ENCODE measurements at places on chromosomes 12 and 14.
A peak's percentile ranks its signal among the peaks of the same experiment; 100 is the strongest.

- no peak for DNase-seq
Measured at GRCh38 chr14:69408331-69408960, 10.0 kb downstream of the SLC39A9 start.

- no peak for DNase-seq
Measured at GRCh38 chr14:92325835-92326234, 2.9 kb downstream of the SLC24A4 start.

GRCh38 chr12:67709367-67709954 is 60.9 kb downstream of the DYRK2 start:
- no peak for DNase-seq

DNA sequence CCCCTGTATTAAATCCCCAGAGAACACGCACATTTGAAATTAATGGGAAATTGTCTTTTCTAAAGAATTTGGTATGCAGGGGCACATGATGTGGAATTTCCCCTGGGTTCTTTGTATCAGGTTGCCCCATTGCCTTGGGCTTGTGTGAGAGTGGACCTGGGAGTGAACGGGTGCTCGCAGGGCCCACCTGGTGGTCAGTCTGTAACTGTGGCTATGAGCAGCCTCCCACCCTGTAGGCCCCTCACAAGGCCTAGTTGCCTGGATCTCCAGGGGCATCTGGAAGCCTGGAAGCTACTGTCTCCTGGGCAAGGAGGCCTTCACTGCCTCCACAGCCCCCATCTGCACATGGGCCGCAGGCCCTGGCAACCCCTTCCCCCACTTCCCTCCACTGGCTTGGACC is 96.7 kb downstream of the SLC25A47 start:
- no peak for DNase-seq

- DNase-seq: no peak
Measured at GRCh38 chr12:112756918-112757317, 34.6 kb upstream of the RPH3A start.

GRCh38 chr12:50394469-50395029 is 1.9 kb downstream of the FAM186A start:
- DNase-seq: no peak

DNA sequence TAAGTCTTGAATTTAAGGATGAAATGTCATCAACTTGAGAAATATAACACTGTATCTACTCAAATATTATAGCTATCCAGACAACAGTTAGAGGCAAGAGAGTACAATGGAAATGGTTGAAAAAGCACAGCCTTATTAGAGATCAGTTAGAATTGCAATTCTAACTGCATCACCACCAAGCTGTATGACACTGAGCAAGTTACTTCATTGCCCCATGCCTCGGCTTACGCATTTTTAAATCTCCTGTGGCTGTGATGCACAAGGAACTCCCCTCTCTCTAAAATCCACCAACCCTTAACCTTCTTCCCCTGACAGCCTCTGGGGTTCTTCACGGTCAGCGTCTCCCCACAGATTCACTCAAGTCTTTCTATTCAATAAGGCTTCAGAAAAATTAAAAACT is 75.1 kb downstream of the MED13L start:
- DNase-seq: no peak

DNA sequence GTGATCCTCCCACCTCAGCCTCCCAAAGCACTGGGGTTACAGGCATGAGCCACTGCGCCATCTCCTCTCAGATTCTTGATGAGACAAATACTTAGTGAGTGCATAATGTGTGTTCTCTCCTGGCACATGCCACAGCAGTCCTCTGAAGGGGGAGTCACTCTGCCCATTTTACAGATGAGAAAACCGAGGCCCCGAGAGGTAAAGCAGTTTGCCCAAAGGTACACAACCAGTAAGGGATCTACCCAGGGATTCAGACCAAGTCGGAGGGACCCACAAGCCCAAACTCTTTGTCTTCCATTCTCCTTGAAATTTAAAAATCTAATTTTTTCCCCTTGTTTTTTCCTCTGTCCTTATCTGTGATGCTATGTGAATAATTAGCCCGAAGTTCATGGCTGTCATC is 6.3 kb downstream of the PLBD2 start:
- no peak for DNase-seq

DNA sequence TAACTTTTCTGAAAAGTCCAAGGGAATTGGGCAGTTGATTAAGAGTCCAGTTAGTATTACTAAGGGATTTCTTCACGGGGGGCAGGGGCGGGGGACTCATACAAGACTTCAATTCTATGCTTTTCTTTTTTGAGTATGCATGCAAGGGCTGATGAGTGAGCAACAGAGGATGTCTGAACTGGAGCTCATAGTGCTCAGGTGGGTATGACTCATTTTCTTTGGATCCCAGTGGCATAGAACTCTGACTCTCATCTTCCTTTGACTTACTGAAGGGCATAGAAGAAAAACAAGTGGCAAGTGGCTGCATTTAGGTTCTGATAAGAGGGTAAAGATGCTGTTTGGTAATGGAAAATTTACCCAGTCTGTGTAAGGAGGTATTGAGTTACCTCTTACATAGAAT is 749.2 kb downstream of the NOVA1 start:
- no peak for DNase-seq

GRCh38 chr12:46998811-46999368 is 80.5 kb upstream of the PCED1B start:
- no peak for DNase-seq

DNA sequence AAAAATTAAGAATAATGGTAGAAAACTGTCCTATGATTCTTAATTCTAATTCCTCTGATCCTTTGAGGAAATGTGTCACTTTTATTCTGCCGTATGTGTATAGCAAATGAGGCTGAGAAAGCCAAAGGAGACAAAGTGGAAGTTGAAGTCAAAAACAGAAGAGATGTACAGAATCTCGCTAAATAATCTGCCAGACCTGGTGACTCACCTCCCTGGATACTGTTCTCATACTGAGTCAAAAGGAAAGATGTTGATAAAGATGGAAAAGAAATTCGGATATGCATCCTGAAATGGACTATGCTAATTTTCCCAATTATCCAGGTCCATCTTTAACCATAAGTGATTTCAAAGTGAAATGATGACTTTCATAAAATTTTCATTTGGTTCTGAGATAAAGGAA is 92.5 kb downstream of the DUSP6 start:
- DNase-seq: no peak

- DNase-seq: peak; percentile 30
Measured at GRCh38 chr12:23810329-23810902, 139.1 kb downstream of the SOX5 start.

DNA sequence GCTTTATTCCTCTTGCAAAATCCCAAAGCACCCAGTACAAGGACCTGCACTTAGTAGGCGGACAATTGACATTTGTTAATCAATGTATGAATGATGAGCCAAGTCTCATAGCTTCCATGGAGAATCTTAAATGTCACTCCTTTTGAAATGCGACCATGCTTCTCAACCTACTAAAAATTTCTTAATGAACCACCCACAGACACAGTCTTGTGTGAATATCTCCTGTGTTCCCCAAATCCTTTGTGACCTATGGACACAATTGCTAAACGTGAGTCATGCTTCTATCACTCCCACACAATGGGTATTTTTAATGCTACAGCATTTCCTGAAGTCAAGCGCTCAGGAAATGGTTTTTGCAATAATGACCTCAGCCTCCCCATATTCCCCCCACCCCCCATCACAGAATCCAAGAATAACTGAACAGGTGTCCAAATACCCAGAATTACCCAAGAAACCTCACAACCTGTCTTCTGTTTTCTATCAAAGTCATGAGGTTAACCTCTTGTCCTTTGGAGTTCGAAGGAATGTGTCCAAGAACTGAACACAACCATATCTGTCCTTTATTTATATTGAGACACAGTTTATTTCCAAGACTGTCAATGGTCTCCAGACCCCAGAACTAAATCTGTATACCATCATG is 163.6 kb upstream of the PLEKHG7 start:
- no peak for DNase-seq

- DNase-seq: peak; percentile 69
Measured at GRCh38 chr12:113048716-113049127, 7.8 kb upstream of the DTX1 start.

DNA sequence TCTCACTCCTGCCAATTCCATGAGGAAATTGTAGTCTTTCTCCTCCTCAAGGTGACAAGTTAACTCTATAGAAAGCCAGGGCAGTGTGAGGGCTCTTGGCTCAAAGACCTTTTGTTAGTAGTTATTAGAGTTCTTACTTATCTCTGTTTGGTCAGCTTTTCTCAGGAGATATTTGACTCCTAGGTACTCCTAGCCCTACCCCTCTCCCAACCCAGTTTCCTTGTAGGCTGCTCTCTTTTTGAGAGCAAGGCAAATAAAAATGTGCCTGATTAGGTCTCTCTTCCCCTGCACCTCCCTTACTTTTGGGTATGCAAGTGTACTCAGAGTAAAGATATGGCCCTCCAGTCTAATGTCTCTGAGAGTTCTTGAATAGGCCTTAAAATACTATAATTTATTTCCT is 23.8 kb downstream of the BTG1 start:
- DNase-seq: no peak

- DNase-seq: no peak
Measured at GRCh38 chr14:75249958-75250336, 28.7 kb upstream of the FOS start.

DNA sequence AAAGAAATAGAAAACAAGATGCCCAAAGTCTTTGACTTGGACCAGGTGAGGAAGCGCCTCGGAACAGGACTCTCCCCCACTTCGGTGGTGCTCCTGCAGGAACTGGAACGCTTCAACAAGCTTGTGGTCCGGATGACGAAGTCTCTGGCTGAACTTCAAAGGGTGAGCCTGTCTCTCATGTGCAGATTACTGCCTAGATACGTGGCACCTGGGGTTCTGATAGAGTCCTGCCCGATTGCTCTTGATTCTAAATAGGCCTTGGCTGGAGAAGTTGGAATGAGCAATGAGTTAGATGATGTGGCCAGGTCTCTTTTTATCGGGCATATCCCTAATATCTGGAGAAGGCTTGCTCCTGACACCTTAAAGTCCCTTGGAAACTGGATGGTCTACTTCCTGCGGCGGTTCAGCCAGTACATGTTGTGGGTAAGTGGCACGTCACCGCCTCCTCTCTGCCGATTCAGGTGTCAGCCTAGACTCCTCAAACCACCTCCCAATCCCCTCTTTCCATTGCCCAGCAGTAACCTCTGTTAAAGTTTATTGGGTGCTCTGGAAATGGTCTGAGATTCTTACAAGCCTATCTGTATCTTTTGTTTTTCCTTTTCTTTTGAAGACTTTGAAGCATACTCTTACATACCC is 40.8 kb downstream of the CCDC92 start:
- DNase-seq: no peak

DNA sequence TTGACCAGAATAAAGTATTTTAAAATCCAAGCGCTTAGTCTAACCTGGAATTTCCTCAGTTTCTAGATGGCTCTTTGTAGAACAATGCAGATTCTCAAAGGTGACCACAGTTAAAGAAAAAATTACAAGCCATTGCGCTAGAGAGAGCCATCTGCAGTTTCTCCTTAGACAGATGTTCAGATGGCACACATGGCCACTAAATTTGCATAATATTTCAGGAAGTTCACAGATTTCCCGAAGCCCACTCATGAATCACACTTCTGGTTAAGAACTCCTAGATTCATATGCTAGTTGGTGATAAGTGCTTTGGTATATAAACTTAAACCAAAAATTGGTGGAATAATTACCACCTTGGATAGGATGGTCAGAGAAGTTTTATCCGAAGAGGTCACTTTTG is 749 bp downstream of the AKAP3 start:
- no peak for DNase-seq

- DNase-seq: no peak
Measured at GRCh38 chr12:26196421-26196716, 996 bp downstream of the SSPN start.

- no peak for DNase-seq
Measured at GRCh38 chr14:89085737-89086382, 261.4 kb downstream of the TTC8 start.

DNA sequence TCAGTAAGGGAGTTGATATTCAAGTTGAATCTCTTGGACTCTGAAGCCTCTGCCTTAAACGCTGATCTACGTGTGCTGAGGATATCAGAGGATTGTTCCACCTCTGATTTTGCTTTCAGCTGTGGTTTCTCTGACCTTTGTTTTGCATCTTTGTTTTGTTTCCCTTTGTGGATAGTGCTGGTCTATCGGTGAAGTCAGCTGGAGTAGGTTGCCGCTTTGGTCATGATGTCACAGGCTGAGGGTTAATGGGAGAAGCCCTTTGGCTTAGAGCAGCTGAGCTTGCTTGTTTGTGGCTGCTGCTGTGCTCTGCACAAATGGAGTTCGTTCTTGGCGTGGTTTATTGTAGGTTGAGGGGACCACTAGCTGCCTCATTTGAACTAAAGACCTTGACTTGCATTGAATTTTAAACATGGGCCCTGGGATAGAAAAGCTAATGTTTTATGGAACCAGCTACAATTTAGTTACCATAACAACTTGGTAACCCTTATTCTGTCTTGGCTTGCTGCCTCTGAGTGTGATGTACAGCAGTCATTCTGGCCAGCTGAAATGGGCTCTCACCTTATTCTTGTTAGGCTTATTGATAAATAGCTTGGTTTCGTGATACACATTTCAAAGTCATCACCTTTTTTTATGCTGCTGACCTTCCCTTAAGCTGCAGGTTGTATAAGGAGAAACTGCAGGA is 284.5 kb upstream of the E2F7 start:
- DNase-seq: no peak

GRCh38 chr12:114221136-114221833 is 184.7 kb downstream of the TBX5 start:
- DNase-seq: no peak

- DNase-seq: no peak
Measured at GRCh38 chr12:2168808-2169207, 116.0 kb downstream of the CACNA1C start.

- no peak for DNase-seq
Measured at GRCh38 chr12:123389560-123390351, 5.8 kb downstream of the KMT5A start.

GRCh38 chr14:77007975-77008421 is 20.5 kb downstream of the IRF2BPL start:
- no peak for DNase-seq

DNA sequence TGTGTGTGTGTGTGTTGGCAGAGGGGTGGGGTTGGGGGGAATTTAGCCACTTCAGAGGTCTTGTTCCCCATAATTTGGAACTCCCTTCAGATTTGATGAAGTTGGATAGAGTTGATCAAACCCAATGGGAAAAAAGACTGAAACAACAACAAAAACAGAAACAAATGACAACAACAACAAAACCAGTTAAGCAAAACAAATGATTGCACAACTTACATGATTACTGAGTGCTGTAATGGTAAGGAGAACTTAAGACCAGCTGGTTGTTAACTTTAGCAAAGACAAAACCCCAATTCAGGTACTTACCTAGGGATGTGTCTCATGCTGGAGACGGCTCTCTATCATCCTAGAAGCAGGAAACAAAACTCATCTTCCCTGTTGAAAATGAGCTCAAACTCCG is 107.8 kb upstream of the DDHD1 start:
- no peak for DNase-seq

Data from NCI-H1092 (cell line).